HFFc6 (cell line): ENCODE measurements at places on chromosomes 3 and 15. TPM values are rescaled to one million over a fixed set of nuclear protein-coding genes. Genes with fewer than 3 reads are reported as not detected.

Gene MELTF
- total RNA-seq = 1.5 to 3.8 TPM (median 2.1 TPM) in 3 replicates

Gene CIB1
- total RNA-seq = 72.6 and 73.5 TPM in 2 replicates

Gene SQOR
- 25.3 to 42.5 TPM (median 29.7 TPM) in 3 replicates for total RNA-seq

Gene CLDN18
- total RNA-seq = not detected in 3 replicates

Gene DNAH12
- 0.05 to 0.15 TPM (median 0.07 TPM) in 3 replicates for total RNA-seq

Gene IL17RD
- 0.09 to 0.14 TPM in 2 of 3 replicates, not detected in the other for total RNA-seq

Gene RLBP1
- total RNA-seq = not detected in 3 replicates

Gene TUSC7
- not detected in 3 replicates for total RNA-seq

Gene CORO2B
- total RNA-seq = 9.1 to 11.6 TPM (median 9.5 TPM) in 3 replicates

Gene CCDC191
- total RNA-seq = 0.72 to 1.1 TPM (median 0.83 TPM) in 3 replicates

Gene GOLGA8R
- total RNA-seq = 0.27 to 0.38 TPM (median 0.28 TPM) in 3 replicates

Gene ISG20
- total RNA-seq = 0.82 to 1.1 TPM (median 1.0 TPM) in 3 replicates

Gene CNTN6
- not detected in 3 replicates for total RNA-seq

Gene MAPK6
- total RNA-seq = 43.0 to 57.3 TPM (median 51.2 TPM) in 3 replicates

Gene BNC1
- 8.1 and 13.1 TPM in 2 replicates for total RNA-seq

Gene P2RY1
- not detected in 3 replicates for total RNA-seq

Gene CACNA2D2
- not detected in 3 replicates for total RNA-seq

Gene IQCF6
- total RNA-seq = not detected in 3 replicates

Gene OR5K2
- total RNA-seq = not detected in 3 replicates

Gene TMEM212
- not detected in 3 replicates for total RNA-seq

Gene HRG
- not detected in 3 replicates for total RNA-seq

Gene KNL1
- total RNA-seq = 11.6 to 22.7 TPM (median 18.4 TPM) in 3 replicates

Gene HCN4
- 0.02 TPM in 1 of 3 replicates, not detected in the others for total RNA-seq

Gene PLCB2
- total RNA-seq = 0.17 and 1.5 TPM in 2 replicates

Gene SMCO1
- not detected in 3 replicates for total RNA-seq

Gene TNNC1
- not detected in 3 replicates for total RNA-seq

Gene BFSP2
- total RNA-seq = not detected in 3 replicates

Gene FGF7
- total RNA-seq = 12.3 to 57.7 TPM (median 14.6 TPM) in 3 replicates

Gene PDZRN3
- 18.0 to 19.3 TPM (median 18.8 TPM) in 3 replicates for total RNA-seq

Gene CKMT1B
- not detected in 2 replicates for total RNA-seq

Gene NR2E3
- 0.18 TPM in 1 of 3 replicates, not detected in the others for total RNA-seq

Gene TGFBR2
- total RNA-seq = 78.5 to 121 TPM (median 97.6 TPM) in 3 replicates

Gene RAB6B
- 2.0 to 6.3 TPM (median 5.3 TPM) in 3 replicates for total RNA-seq

Gene CCNB2
- 25.7 to 57.5 TPM (median 40.3 TPM) in 3 replicates for total RNA-seq

Gene RMDN3
- 32.2 to 43.2 TPM (median 39.7 TPM) in 3 replicates for total RNA-seq

Gene FAM227B
- total RNA-seq = 4.6 to 7.5 TPM (median 6.0 TPM) in 3 replicates
